Dermis lymphatic vessel endothelial cell (primary cell): ENCODE measurements at places on chromosomes 2 and 18. TPM values are rescaled to one million over a fixed set of nuclear protein-coding genes. Genes with fewer than 3 reads are reported as not detected.

The EFHD1 gene
- 0.11 TPM in 1 of 2 replicates, not detected in the other for total RNA-seq

The ACADL gene
- not detected in 2 replicates for total RNA-seq

The CYRIA gene
- 33.6 and 46.8 TPM in 2 replicates for total RNA-seq

The IL36G gene
- not detected in 2 replicates for total RNA-seq

The VWA3B gene
- total RNA-seq = not detected in 2 replicates
